Caudate nucleus (tissue), 63 donors: ENCODE measurements at places on chromosomes 1 and 21.

DNA sequence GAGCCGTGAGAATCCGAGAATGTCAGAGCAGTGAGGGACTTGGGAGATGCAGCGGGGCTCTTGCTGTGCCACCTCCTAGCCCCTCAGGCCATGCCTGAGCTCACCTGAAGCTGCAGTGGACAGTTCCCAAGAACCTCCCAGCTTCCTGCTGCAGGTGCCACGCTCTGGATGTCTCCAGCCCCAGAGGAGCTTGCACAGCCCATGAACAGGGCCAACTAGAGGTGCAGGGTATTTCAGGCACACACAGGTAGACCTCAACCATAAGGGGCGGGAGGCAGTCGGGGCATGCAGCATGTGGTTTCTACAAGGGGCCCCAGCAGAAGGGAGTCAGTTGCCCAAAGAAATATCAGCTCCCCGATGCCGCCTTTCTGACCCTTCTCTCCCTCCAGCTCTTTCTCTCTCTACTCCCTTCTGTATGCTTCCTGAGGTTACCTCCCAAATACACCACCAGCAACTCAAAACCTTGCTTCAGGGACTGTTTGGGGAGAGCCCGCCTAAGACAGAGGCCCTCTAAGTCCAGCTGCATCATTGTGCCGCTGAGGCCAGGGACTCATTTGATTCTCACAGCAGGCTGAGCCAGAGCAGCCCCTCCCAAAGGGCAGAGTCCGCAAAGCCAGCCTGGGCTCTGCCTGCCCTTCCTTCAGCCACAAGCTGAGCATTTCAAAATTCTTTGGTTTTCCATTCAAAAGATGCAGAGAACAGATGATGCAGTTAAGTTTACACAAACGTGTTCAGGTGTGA, 209.8 kb downstream of the MATN1 start:
- DNase-seq = no peak

- no peak for DNase-seq
Measured at GRCh38 chr1:171738911-171739310, 3.0 kb downstream of the VAMP4 start.

- DNase-seq = no peak
Measured at GRCh38 chr1:214026985-214027384, 39.2 kb downstream of the PROX1 start.

DNA sequence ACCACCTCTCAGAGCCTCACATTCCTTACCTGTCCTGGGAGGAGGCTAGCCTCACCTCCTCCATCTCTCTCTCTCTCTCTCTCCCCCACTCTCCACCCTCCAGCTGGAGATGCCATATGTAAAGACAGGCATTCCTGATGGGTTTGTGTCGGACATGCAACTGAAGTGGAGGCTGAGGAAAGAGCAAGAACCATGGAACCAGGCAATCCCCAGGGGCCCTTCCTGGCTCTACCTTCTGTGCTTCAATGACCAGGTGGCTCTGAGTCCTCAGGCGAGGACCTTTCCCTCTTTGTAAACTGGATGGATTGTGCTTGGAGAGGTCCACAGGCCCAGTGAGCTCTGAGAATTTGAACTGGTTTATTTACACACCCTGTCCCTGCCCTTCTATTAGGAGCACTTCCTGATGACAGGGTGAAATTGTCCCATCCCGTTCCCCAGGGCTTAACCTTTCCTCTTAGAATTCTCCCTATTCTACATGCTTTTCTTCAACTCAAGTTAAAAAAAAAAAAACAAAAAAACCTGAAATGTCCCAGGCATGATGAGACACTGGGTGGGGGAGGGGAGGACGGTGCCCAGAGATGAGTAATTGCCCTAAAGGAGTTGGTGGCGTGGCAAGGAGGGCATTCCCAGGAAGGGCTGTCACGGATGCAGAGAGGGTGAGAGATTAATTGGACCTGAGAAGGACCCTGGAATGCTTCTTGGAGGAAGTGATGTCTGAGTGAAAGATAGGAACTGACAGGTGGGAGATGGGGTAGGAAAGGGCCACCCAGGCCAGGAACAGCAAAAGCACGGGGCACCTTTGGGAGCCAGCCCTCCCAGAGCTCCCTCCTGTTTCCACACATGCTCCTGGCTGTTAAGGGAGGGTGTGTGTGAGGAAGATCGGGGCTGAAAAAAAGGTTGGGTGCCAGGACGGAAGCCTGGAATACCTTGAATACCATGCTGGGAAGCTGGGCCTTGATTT, 50.2 kb upstream of the WASF2 start:
- no peak for DNase-seq

DNA sequence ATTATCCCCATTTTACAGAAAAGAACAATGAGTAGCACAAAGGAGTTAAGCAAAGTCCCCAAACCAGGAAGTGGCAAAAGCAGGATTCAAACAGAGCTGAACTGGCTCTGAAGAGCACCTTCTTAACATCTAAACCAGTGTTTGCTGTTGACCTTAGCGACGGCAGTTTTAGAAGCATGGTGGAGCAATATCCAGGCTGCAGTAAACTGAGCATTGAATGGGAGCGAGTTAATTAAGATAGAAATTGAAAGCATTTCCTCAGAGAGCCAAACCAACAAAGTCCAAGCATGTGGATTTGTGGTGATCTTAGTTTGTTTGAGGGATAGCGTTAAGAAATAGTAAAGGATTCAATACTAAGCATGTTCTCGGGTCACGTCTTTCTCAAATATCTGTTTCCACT, 13.4 kb upstream of the ZNF281 start:
- no peak for DNase-seq

GRCh38 chr1:14625996-14626395, 27.5 kb downstream of the KAZN start:
- DNase-seq = no peak

- no peak for DNase-seq
Measured at GRCh38 chr1:61636814-61637213, 88.1 kb downstream of the TM2D1 start.

GRCh38 chr1:7185721-7186120, 400.5 kb downstream of the CAMTA1 start:
- DNase-seq = no peak
